ENCODE measurements at places on chromosomes 16 and 17.

GRCh38 chr16:17241264-17241835 lies 229.4 kb downstream of the XYLT1 start:
- DNase-seq = no peak

DNA sequence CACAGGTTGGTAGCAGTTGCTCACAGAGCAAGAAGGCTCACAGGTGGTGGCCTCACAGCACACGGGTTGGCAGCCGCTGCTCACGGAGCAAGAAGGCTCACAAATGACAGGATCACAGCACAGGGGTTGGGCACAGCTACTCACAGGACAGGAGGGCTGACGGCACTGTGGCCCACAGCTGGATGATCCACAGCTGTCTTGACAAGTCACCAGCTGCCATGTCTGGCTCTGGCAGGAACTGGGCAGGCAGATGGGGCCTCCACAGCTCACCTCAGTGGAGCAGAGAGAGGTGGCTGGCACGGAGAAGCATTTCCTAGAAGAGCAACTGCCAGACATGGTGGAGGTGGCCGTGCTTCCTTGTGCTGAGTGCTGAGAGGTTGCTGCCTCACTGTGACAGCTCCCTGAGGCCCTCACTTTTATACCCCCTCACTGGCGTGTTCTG lies at the start of gene KRTAP16-1:
Gene KRTAP16-1 (minus strand): TSS at position 392 of the 442 bp plus-strand sequence. CDS start 56 bp downstream, at position 336.
- DNase-seq = peak; percentile 22

- no peak for DNase-seq
These were observed 62.5 kb downstream of the ERCC4 start for GRCh38 chr16:13982451-13982850.

DNA sequence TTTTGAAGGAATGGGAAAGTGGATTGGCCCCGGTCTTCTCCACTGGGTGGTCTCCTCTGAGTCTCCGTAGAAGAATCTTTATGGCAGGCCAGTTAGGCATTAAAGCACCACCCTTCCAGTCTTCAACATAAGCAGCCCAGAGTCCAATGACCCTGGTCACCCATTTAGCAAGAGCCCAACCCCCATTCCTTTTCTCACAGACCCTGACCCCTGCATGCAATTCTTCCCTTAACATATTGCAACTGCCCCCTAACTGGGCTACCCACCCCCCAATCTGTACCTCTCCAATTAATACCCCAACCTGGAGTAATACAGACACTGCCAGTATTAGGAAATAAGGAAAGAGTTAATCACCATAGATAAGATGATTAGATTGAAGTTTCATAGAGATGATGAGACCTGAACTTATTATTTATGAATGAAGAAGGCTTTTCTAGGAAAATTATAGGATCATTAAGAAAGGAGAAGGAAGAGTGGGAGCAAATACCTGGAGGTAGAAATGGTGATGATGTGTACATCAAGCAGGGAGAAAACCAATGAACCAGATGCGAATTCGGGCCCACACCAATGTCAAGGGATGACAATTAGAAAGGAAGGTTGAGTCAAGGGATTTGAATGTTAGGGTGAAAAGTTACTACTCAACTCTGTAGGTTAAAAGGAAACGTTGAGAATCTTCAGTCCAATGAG lies 2.4 kb downstream of the CCL2 start:
- no peak for DNase-seq

GRCh38 chr17:78517421-78517820 lies 59.8 kb downstream of the DNAH17 start:
- no peak for DNase-seq

GRCh38 chr17:77749989-77750388 lies 208.5 kb upstream of the TNRC6C start:
- DNase-seq = no peak

GRCh38 chr17:74435775-74436359 lies 4.0 kb downstream of the GPRC5C start:
- no peak for DNase-seq

DNA sequence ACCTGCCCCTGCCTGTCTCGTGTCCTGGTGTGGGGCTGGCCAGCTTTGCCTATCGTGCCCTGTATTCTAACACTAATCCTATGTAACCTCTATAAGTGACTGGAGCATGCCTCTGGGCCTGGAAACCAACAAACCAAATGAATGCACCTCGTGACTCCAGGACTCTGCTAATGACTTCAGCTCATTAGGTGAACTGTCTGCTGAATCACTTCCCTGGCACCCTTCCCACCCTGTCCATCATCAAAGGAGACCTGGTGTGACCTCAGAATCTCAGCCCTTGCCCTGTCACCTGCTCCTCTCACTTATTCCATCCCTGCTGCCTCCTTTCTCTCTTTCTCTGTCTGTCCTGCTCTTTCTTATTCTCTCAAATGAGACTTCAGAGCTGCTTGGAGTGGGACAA lies 322.4 kb downstream of the CBLN1 start:
- no peak for DNase-seq

DNA sequence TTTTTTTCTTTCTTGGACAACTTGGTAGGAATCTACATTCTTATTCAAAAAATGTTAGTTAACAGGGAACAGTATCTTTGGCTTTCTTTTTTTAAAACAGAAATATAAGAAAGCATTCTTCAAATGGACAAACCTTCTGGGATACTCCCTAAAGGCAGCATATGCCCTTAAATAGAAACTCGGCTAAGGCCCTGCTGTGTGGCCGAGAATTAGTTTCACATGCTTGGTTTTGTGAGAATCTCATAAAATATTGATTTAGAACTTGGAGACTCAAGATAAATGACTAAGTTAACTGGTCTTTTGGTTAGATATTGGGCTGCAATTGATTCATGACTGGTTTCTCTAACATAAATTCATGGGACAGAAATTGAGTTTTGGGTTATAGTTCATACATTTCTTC lies 359.9 kb upstream of the XYLT1 start:
- DNase-seq = no peak

DNA sequence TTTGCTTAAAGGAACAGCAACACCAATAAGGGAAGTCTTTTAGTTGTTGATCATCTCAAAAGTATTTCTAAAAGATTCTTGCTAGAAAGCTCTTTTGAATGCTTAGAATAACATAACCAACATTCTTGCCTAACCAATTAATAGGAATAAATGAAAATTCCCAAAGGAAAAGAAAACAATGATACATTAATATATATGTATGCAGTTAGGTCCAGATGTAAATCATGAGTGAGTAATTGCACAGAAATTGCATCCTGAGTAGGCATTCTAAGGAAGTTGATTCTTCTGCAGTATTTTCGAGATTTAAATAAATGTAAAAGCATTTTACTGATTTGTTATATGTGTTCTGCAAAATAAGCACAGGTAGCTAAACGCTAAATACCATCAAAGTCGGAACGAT lies 22.1 kb downstream of the COX10 start:
- DNase-seq = no peak

- DNase-seq = no peak
These were observed 43.2 kb downstream of the RPA1 start for GRCh38 chr17:1872976-1873375.

GRCh38 chr17:58329810-58330537 lies 1.4 kb upstream of the TSPOAP1 start:
- peak; percentile 93 for DNase-seq

DNA sequence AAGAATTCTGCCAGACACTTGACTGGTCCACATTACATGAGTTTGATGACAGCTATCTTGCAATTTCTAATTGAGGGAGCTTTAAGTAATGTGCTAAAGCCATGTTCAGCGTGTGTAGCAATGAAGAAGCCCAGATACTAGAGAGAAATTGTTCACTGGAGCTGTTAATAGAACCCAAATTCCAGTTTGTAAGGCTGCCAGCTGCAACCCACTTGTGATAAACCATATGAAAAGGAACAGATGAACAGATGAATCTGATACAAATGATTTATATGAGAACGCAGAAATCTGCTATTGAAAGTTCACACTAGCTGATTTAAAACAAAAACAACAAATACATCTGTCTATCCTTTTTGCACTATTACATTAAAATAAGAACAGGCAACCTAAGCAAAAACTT lies 6.2 kb downstream of the NACA2 start:
- no peak for DNase-seq

- no peak for DNase-seq
These were observed 31.6 kb downstream of the SERPINF1 start for GRCh38 chr17:1793447-1793806.

- no peak for DNase-seq
These were observed 771 bp upstream of the OVCA2 start for GRCh38 chr17:2040942-2041560.

DNA sequence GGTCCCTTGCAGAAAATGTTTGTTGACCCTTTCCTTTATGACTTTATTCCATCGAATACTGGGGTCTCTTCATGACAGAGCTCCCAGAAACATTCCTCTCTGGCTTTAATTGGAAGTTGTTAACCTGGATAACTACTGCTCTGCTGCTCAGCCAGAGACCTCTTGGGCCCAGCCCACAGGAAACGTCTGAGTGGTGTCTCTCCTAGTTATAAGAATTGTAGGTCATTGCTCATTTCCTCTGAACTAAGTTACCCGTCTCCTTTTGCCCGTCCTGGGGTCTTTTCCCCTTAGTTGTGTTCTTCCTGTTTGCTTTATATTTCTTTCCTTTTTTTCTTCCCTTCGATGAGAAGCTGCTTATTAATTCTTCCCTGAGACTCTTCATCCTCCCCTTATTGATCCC lies 9.0 kb downstream of the MAP2K6 start:
- DNase-seq = no peak

- DNase-seq = no peak
These were observed 144.1 kb downstream of the PITPNC1 start for GRCh38 chr17:67520916-67521774.

DNA sequence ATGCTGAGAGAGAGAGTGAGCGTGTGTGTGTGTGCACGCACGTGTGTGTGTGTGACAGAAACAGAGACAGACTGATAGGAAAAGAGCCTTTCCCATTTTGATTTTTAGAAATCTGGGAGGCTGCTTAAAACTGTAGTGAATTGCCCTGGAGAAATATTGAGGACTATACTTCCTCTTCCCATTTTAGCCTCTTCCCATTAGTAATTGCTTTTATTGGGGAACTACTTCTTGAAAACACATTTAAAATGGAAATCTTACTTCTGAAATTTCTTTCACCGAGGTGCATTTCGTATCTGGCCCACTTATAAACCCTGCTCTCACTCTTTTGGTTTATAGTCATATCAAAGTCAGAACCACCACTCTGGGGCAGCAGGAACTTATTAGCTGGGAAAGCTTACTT lies 47.1 kb downstream of the NUP93 start:
- DNase-seq = no peak

DNA sequence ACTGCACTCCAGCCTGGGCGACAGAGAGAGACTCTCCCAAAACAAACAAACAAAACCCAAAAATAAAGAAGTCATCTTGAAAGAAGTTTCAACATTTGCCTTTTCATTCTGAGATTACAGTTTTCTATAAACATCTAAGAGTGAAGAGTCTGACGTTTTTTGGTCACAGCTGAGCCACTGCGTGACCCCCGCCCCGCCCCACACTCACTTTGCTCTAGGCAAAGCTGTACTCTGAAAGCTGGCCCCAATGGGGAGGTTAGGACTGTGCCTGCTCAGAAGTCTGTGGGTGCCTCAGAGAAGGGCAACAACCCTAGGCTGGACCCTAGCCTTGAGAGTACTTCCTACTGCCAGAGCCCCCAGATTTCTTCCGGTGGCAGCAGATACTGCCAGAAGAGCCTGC lies 19.3 kb downstream of the CYB5D2 start:
- DNase-seq = peak; percentile 28

- no peak for DNase-seq
These were observed 10.4 kb downstream of the NCBP3 start for GRCh38 chr17:3835410-3836229.

GRCh38 chr17:35210741-35211140 lies 16.5 kb upstream of the SLC35G3 start:
- DNase-seq = no peak

DNA sequence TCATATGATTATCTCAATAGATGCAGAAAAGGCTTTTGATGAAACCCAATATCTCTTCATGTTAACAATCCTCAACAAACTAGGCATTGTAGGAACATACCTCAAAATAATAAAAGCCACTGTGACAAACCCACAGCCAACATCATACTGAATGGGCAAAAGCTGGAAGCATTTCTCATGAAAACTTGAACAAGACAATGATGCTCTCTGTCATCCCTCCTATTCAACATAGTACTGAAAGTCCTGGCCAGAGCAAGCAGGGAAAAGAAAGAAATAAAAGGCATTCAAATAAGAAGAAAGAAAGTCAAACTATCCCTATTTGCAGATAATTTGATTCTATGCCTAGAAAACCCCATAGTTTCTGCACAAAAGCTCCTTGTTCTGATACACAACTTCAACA lies 999.2 kb upstream of the GOT2 start:
- DNase-seq = no peak

All from activated CD4-positive, alpha-beta T cell treated with anti-CD3 and anti-CD28 coated beads, Interleukin-2, Interleukin-4, amounts not matched to agents 100 ng/mL and 50 ng/mL, durations not matched to agents 16 hours and 8 hours (primary cell).